Forelimb muscle (tissue), 1 donor: ENCODE measurements at places on chromosomes 2 and 18. TPM values are rescaled to one million over a fixed set of nuclear protein-coding genes. Genes with fewer than 3 reads are reported as not detected.

ERLEC1 gene
- polyA plus RNA-seq, result 40.4 TPM

DNA sequence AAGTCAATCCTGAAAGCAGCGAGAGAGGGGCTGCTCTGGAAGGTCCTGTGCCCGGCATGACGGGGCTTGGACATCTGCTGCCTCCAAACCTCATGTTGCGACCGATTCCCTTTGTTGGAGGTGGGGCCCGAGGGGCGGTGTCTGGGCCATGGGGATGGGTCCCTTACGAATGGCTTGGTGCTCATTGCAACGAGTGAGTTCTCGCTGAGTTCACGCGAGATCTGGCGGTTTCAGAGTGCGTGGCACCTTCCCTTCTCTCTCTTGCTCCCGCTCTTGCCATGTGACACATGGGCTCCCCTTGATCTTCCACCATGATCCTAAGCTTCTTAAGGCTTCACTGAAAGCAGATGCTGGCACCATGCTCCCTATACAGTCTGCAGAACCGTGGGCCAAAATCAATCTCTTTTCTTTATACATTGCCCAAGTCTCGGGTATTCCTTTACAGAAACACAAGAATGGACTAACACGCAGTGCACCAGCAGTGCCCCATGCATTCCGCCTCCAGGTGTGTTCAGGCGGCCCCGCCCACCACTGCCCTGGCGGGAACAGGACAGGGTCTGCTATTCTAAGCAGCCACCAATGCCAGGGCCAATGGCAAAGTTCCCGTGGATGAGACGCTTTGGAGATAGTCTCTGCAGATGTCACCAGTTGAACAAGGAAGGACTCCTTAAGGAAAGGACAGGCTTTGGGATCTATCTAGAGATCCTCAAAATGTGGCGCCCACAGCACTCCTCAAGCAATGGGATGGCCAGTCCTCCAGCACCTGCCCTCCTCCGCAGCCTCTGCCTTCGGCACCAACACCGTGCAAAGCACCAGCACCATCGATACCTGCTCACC, 63.4 kb downstream of the ZNF516 start:
- DNase-seq, result no peak

EPHA4 gene
- polyA plus RNA-seq, result 8.7 TPM

GRCh38 chr2:98743835-98744234, 12.9 kb upstream of the MGAT4A start:
- no peak for DNase-seq

DNA sequence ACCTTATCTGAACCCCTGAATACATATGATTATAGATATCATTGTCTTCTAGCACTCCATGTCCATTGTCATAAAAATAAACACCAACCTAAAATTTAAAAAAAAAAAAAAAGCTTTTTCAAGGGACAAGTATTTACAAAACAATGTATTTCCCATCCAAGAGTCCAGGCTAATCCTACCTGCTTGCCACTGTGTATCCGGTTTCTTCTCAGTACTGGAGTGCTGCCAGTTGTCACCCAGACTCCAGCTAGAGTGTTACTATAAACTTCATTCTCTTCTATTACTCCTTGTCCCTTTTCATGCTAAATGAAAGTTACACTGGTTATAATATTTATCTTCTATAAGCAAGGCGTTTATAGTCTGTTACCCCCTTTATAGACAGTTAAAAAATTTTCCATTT, 35.8 kb downstream of the MSH6 start:
- no peak for DNase-seq

DNA sequence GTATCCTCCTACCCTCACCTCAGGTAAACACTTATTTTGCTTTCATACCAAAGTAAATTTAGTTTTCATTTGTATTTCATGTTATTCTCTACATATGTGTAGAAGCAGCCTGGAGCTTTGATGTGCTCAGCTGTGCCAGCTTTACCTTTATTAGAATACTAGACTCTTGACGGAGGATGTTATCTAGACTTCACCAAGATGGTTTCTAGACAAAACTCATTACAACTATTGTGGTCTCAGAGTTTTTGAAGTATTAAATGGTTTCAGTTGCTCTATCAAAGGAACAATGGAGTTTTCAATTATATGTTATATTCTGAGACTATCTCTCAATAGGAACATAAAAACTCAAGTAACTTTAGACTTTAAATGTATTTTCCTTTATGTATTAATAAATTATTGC, 5.0 kb upstream of the IL18RAP start:
- DNase-seq, result no peak

- no peak for DNase-seq
Measured at GRCh38 chr18:56161566-56162260, 476.7 kb downstream of the TXNL1 start.

- no peak for DNase-seq
Measured at GRCh38 chr2:9663008-9663879, 32.4 kb upstream of the YWHAQ start.

GKN1 gene
- not detected for polyA plus RNA-seq

- DNase-seq, result no peak
Measured at GRCh38 chr2:151765760-151766410, 31.6 kb upstream of the NEB start.

- DNase-seq, result no peak
Measured at GRCh38 chr2:195861821-195862220, 204.8 kb downstream of the SLC39A10 start.
